Stimulated activated CD4-positive, alpha-beta T cell treated with anti-CD3 and anti-CD28 coated beads, Interleukin-2, amount 100 ng/mL, for 24 hours (primary cell): ENCODE measurements at places on chromosomes 7 and 10.
A peak's percentile ranks its signal among the peaks of the same experiment; 100 is the strongest.

DNA sequence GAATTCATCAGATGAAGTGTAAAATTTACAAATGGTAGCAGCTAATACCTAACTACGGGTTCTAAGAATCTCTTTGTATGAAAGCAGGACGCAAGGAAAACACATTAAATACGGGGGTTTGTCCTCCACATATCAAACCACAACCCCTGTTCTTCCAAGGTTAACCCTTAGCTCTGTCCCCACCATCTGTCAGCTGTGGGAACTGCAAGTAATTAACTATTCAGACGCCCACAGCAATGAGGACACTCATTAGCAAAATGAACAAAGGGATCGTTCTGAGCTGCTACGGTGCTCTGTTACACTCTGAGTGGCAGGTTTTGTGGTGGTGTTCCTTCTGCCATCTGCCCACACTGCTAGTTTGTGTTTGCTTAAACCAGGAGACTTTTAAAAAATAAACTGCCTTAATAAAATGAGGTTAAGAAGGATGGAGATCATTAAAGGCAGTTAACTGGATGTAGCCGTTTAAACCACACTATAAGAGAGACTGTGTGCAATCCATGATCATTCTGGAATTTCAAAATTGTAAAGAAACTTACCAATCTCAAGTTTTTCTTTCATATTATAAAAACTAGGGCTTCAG, 51.4 kb downstream of the C10orf67 start:
- peak; percentile 35 for DNase-seq

DNA sequence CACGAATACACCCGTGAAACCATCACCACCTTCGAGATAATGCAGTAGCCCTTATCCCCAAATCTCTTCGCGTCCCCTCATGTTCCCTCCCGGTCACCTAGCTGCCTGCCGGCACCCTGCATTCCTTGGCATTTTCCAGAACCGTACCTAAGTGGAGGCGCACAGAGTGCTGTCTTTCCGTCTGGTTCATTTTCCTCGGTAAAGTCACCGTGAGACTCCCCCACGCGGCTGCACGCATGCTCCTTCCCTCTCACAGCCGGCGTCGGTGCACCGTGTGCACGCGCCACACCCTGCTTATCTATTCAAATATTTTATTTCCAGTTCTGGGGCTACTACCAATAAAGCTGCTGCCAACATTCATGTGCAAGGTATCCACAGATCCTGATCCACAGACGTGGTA, 65.5 kb upstream of the NKX6-2 start:
- DNase-seq = peak; percentile 13

DNA sequence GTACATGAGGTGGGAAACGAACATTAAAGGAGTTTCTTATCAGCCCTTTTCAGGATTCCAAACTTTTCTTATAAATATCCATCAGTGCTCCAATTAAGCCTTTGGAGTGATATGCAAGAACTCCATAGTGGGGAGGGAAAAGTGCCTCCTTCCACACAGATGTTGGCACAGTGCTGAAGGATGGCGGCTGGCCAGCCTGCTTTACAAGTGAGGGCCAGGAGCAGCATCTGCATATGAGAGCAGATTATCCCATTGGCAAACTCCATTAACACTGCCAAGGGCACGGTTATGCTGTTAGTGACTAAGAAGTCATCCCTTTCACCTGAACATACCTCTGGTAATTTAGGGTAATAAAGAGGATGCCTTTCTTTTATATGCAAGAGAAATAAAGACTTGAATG, 543.1 kb downstream of the CNTNAP2 start:
- DNase-seq = no peak

- no peak for DNase-seq
Measured at GRCh38 chr10:83612050-83612449, 527.3 kb upstream of the GHITM start.

GRCh38 chr7:41039386-41039953, 663.4 kb downstream of the INHBA start:
- DNase-seq = no peak

DNA sequence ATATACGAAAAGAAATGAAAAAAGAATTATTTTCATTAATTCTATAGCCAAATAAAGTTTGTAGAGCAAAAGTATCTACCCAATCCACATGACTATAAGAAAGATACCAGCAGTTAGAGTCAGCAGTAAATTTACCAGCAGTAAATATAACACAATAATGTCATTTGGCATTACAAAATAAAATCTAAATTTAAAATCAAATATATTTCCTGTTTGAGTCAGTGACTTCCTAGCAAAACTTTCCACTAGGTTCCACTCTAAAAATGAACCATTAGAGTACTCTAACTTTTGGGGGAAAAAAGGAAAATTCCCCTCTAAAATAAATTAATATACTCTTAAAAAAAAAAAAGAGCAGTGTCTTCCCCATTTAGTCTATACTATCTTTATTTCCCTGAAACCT, 144.8 kb downstream of the CPEB3 start:
- no peak for DNase-seq

DNA sequence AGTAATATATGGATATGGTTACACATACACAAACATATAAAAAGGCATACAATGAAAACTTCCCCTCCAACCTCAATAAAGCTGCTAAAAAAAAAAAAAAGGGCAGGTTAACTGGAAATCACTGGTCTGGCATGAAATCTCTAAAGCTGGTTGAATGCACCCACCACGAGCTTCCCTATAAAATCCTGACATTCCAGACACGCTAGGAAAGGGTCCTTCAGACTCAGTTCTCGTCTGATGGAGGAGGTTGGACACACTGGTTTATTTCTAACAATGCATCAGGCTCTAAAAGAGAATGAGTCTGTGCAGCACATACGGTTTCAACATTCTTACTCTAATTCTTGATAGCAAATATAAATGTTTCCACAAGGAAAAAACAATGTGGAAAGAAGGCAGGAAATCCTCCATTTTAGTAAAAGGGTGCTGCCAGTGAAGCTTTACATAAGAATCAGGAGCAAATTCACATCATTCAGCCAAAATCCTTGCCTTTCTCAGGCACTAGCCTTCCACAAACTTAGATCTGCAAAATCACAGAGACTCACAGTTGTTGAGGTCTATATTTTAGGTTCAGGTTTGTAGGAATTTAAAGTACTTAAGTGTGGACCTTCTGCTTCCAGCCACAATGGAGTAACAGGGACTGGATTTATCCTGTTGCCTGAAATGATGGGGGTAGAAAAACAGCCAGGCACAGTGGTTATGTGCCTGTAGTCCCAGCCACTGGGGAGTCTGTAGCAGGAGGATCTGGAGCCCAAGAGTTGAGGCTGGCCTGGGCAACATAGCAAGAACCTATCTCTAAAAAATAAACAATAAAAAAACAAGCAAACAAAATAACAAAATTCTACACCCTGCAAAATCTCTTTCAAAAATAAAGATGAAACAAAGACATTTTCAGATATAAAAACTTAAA, 73.5 kb downstream of the CYTH3 start:
- no peak for DNase-seq

DNA sequence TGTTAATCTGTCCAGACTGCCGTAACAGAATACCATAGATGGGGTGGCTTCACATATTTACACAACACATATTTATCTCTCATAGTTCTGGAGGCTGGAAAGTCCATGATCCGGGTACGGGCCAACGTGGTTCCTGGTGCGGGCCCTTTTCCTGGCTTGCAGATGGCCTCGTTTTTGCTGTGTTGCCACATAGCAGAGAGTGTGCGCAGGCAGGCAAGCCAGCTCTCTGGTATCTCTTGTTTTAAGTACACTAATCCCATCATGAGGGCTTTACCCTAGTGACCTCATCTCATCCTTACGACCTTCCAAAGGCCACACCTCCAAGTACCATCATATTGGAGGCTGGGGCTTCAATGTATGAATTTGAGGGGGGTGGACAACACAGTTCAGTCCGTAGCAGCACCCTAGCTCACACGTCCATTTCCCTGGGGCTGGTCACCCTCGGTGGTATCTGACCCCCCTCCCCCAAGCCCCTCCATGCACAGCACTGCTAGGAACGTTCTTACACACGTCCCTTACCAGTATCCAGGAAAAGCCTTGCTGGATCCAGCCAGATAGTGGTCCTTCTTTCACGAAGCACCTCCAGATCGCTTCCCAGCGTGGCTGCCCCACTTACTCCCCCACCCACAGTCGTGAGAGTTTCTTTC, 21.5 kb downstream of the CUX1 start:
- DNase-seq = no peak

- no peak for DNase-seq
Measured at GRCh38 chr10:57962839-57963238, 304.9 kb downstream of the IPMK start.

GRCh38 chr7:149598721-149599308, 101.2 kb upstream of the ZNF746 start:
- DNase-seq = no peak

- DNase-seq = no peak
Measured at GRCh38 chr10:76429368-76430060, 998.1 kb downstream of the LRMDA start.

DNA sequence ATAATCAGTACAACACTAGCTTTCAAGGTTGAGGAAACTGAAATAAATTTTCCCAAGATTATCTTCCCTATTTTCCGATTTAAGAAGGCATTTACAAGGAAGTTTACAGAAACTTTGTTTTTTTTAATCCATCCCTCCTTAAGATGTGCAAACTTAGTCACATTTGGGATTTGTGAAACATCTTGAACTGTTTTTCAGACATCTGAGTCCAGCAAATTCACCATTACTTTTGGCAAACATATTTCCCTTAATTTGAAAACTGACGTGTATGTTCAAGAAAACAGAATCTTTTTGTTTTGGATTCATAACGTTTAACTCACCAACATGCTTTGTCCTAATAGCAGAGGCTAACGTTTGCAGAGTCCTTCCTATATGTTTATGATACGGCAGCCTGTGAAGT, 19.5 kb downstream of the GLI3 start:
- DNase-seq = no peak

DNA sequence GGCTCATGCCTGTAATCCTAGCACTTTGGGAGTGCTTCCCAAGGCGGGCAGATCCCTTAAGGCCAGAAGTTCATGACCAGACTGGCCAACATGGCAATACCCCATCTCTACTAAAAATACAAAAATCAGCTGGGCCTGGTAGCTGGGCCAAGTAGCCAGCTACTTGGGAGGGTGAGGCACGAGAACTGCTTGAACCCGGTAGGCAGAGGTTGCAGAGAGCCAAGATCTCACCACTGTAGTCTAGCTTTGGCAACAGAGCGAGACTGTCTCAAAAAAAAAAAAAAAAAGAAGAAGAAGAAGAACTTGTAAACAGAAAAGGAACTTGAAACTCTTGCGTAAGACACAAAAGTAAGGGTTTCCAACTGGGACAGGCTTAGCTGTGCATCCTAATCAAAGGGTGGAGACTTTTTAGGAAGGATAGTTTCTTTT, 5.6 kb upstream of the IFIT2 start:
- no peak for DNase-seq

- peak; percentile 45 for DNase-seq
Measured at GRCh38 chr10:110852255-110852896, 19.4 kb upstream of the PDCD4 start.

- DNase-seq = no peak
Measured at GRCh38 chr7:22827563-22827962, 4.9 kb upstream of the TOMM7 start.

DNA sequence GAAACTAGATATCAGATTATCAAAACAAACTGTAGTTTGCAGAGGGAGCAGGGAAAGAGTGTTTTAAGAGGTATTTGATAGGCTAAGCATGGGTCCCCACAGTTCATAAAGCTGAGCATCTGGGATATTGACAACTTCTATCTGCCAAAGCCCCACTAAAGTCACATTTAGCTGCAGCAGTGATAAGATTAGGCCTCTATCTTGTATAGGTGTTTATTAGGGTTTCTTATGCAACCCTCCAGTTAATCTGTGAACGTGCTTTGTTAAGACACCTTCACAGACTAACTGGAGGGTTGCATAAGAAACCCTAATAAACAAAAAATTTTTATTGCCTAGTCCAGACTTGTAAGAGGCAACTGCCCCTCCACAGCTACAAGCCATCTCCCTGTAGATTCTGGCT, 78.0 kb downstream of the CYP51A1 start:
- DNase-seq = no peak

DNA sequence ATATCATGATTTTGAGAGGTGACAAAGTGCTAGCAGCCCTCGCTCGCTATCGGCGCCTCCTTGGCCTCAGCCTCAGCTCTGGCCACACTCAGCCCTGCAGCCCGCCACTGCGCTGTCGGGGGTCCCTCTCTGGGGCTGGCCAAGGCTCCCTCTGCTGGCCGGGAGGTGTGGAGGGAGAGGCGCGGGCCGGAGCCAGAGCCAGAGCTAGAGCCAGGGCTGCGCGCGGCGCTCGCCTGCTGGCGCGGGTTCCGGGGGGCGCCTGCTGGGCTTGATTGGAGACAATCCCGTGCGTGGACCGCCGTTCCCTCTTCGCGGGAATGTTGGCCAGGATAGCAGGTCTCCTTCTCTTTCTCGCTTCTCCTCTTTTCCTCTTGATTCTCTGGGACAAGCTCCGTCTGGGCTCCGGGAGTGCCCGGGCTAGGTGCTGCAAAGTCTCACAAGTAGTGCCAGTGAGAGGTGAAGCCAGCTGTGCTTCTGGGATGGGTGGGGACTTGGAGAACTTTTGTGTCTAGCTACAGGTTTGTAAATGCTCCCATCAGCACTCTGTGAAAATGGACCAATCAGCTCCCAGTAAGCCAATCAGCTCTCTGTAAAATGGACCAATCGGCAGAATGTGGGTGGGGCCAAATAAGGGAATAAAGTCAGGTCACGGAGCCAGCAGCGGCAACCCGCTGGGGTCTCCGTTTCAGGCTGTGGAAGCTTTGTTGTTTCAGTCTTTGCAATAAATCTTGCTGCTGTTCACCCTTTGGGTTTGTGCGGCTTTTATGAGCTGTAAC, 43.4 kb upstream of the ELMO1 start:
- no peak for DNase-seq

DNA sequence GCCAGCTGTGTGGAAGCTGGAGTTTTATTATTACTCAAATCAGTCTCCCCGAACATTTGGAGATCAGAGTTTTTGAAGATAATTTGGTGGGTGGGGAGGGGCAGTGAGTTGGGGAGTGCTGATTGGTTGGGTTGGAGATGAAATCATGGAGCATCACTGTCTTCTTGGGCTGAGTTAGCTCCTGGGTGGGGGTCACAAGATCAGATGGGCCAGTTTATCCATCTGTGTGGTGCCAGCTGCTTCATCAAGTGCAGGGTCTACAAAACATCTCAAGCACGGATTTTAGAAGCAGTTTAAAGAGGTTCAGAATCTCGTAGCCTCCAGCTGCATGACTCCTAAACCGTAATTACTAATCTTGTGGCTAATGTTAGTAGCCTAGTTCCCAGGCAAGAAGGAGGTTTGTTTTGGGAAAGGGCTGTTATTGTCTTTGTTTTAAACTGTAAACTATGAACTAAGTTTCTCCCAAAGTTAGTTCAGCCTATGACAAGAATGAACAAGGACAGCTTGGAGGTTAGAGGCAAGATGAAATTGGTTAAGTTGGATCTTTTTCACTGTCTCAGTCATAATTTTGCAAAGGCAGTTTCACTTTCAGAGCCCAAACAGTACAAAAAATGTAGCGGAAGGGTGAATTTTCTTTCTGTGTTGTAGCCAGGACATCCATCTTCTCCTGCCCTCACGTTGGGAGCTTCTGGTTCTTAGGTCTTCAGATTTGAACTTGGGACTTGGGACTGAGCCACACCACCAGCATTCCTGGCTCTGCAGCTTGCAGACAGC, 43.1 kb downstream of the KLF6 start:
- DNase-seq = no peak
